Natural killer cell (primary cell): ENCODE measurements at places on chromosomes 5 and 9. TPM values are rescaled to one million over a fixed set of nuclear protein-coding genes. Genes with fewer than 3 reads are reported as not detected.
A peak's percentile ranks its signal among the peaks of the same experiment; 100 is the strongest.

Gene GCNT1
- 18.5 TPM for total RNA-seq

GRCh38 chr5:172858990-172859811 is 25.1 kb downstream of the ERGIC1 start:
- DNase-seq = no peak

DNA sequence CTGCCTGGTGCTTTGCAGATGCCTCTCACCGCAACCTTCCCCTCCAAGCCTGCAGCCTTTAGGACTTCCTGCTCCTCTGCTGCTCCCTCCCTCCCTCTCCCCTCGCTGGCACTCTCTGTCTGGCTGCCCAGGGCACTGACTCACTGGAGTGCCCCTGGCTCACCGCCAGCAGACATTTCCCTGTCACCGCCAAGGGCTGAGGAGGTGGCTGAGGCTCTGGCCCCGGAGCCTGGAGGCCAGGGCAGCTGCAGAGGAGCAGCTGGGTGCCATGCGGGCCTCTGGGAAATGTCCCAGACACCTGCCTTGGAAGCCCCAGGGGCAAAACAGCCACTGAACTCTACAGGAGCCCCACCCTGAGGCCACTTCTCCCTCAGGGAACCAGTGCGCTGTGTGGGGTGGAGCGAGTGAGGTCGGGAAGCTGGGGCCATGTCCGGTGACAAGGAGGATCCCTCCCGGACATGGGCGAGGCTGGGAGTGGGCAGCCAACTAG is 53.4 kb downstream of the TENT4A start:
- DNase-seq = peak; percentile 38

DNA sequence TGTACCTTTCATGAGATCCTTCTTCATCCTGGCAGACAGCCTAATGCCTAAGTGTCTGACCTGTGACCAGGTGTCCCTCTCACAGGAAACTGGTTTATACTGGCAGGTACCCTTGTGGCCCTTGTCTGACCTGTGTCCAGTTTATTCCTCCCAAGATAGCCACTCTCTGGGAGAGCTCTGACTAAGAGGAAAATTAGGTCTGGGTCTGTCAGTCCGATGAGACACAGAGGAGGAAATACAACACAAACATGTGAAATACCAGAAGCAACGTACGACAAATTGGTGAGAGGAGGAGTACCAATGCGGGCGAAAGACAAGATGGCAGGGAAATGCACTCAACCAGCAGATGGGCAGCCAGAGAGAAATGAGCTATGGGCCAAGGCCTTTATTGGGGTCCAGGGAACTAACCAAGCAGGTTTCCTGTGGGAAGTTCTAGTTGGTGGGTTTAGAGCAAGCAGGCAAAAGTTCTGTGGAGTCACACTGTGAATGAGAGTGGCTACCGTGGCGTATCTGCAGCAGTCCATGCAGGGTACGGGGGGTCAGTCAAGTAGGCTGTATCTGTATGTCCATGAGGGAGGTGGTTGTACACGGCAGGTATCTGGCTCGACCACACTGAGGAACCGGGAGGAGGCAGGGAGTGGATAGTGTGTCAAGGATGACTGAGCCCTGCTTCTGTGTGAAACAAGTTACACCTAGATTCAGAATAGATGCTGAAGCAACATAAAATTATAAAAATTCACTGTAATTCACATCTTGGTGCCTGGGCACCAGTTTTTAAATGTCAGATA is 109.0 kb downstream of the MLLT3 start:
- no peak for DNase-seq

Gene HCN1
- not detected for total RNA-seq

Gene ADRB2
- 78.9 TPM for total RNA-seq

DNA sequence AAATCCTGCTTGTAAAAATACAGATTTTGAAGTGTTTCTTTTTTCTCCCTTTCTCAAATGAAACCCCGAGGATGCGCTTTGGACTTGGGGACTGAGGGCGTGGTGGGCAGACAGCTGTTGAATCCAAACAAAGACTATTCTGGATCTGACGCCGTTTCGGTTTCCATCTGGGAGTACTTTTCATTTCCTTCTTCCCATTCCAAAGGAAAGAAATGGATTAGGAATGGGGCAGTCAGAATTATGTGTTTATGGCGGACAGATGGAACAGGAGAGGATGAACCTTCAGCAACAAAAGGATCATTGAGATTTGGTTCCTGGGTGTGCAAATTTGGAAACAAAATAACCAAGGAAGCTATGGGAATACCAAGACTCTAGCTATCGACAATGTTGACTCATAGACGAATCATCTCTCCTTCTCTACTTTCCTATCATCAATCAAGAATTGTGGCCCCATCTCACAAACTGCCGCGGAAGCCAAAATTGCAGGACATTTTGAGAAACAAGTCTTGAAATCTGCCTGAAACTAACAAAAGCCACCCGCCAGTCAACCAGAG is 300.6 kb downstream of the PARP8 start:
- DNase-seq = no peak

Gene GPR151
- not detected for total RNA-seq

DNA sequence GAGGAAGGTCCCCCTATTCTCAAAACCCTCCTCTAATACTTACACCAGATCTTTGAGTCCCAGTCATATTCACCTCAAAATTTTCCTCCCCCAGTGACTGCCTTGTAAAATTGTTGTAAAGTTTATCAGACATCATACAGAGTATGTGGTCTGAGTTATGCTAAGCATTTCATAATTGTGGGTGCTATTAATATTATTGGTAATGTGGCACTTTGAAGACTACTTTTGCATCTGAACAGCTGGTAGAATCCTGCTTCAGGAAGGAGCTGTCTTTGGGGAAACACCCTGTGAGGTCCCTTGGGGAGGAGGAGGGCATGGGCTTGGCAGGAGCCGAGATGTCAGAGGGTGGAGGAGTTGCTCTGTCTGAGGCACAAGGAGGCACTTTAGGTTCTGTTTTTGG is 164.9 kb upstream of the ZNF618 start:
- no peak for DNase-seq

DNA sequence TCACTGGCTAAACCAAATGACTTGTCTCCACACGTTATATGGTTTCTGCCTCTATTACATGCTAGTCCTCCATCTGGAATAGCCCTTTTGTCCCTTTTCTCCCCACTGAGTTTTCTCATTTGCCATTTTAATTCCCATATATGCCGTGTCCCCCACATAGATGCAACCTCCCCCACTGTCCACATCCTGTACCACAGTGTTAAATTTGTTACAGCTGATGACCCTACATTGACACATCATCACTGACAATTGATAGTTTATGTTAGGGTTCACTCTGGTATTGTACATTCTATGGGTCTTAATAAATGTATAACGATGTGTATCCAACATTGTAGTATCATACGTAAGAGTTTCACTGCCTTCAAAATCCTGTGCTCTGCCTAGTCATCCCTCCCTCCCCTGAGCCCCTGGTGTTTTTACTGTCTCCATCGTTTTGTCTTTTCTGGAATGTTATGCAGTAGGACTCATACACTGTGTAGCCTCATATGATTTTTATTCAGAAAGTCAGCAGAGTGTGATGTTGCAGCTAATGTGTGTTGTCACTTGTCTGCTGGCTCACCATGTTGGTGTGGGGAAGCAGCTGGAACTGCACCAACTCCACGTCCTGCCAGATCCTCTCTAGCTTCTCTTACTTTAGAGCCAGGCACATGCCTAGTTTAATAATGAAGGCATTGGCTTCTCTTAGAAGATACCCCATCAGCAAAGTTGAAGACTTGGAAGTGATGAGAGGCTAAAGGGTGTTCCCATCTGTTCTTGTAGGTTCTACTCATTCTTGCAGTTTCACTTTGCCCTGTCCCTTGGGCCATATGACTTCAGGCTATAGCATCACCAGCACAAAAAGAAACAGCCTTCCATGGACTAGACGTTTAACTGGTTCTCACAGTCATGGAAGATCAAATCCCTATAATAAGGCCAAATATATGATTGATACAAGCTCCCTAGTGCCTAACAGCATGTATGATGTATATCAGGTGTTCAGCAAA is 30.2 kb downstream of the LRRC70 start:
- no peak for DNase-seq

DNA sequence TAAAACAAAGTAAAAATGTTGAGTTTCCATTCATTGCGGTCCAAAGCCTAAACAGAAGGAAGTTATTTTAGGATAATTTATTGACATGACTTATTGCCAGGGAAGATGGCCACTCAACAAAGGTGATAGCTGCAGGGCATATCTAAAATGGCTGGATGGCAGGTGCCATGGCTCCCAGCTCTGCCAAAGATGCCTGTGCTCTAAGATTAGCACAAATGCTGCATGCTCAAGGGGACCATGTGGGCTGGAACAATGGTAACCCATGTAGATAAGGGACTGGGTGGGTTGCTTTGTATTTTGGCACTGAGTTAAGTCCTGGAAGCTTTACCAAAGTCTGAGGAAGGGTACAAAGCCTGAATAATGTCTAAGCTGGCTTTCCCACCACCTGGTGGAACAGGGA is 95.5 kb upstream of the IFNK start:
- DNase-seq = no peak

GRCh38 chr9:124202447-124202971 is 55.2 kb upstream of the NEK6 start:
- peak; percentile 44 for DNase-seq

Gene GLRA1
- total RNA-seq = not detected

- DNase-seq = no peak
Measured at GRCh38 chr9:134666208-134666607, 24.6 kb downstream of the COL5A1 start.
